Activated gamma-delta T cell treated with anti-CD3 and anti-CD28 coated beads, Interleukin-2, amount 50 U/mL, for 16 hours (primary cell): ENCODE measurements at places on chromosomes 1 and 21.

DNA sequence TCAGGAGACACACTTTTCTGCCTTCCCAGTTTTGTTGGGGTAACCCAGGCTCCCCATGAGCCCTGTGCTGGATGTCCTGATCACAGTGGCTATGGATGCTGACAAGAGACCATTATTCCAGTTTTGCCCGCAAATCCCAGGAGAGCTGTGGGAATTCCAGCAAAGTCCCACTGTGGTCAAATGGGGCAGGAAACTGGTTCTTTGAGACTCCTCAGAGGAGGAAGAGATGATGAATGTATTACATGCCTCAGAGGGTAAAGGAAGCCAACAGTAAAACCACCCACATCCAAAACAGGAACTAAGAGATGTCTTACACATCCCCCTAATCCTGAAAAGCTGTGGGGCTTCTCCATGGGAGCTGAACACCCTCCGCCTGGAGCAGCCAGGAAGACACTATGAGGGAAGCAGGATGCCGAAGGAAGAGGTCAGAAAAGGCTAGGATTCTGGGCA, 12.8 kb upstream of the MPZL1 start:
- no peak for DNase-seq

- no peak for DNase-seq
These were observed 13.0 kb upstream of the EPHX4 start for GRCh38 chr1:92016720-92017316.

DNA sequence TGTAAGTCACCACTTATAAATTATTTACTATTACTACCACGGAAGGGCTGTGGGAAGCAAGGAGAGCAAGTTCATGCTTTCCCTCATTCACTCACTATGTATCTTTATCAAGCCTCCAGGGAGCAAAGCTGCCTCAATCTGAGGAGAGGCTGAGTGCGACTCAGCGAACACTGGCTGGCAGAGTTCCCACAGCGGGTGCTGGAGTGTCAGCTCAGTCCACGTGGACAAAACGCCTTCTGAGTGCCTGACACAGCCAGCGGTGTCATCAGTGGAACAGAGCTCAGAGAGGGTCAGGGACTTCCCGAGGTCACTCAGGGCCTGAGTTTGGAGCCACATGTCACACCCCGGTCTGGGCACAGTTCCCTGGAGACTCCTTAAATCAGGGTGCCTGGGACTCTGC, 16.9 kb downstream of the MATN1 start:
- no peak for DNase-seq

GRCh38 chr1:212007886-212008285, 27.5 kb downstream of the INTS7 start:
- no peak for DNase-seq

DNA sequence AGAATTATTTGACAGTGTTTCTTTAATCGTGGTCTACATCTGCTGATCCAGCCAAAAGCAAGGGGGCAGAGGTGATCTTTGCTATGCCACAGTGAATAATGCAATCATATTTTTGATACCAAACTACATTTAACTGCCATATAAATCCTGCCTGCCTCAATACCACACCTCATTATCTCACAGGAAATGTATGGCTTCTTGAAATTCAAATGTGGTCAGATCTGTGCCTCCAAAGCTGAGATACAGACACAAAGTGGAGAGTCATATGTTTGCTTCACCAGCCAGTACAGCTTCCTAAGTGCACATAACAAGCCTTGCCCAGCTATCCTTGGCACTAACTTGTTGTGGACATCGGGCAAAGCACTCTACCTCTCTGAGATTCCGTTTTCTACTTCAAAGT, 250.0 kb upstream of the NFIA start:
- no peak for DNase-seq

DNA sequence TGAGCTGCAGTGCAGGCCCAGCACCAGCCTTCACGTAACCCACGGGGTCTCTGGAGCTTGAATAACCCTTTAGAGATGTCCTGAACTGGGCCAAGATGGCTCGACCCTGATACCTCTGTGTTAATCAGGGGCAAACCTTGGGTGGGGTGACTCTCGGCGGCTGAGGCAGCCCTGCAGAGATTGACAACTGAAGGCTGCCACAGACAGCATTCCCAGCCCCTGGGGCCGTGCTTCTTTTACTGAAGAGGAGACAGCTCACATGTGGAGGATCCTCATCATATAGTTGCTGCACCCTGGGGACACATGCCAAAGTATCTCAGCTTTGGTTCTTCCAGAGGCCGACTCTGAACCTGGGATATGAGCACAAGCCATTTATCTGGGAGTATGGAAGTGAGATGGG, 57.3 kb upstream of the PTGFRN start:
- no peak for DNase-seq

DNA sequence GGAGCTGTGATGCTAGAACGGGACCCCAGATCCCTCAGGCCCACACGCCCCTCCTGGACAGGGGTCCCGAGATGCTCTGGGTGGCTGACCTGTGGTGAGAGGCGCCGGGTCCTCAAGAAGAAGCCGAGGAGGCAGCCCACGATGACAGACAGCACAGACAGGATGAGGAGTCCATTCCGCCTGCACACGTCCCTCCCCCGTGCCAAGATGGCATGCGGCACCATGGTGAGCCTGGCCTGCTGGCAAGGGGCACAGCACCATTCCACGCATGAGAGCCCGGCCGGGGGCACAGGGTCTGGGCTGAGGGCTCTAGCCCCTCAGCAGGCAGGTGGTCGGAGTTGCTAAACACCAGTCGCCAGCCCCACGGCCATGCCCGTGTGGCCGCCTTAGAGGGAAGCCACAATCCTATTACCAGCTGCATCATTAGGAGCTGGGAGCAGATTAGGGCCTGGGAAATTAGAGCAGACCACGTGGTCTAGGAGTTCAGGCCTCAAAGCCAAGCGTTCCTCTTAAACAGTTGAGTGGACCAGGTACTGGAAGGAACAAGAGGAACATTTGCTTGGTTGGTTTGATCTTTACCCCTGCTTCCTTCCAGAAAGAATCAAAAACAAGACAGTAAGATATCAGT, at the start of gene SLC1A7:
TSS of gene SLC1A7 (minus strand) at position 413 of the 628 bp plus-strand sequence. CDS start at position 224, 189 bp downstream.
- DNase-seq: no peak

- no peak for DNase-seq
These were observed 205.5 kb downstream of the PTBP2 start for GRCh38 chr1:96927125-96927524.

DNA sequence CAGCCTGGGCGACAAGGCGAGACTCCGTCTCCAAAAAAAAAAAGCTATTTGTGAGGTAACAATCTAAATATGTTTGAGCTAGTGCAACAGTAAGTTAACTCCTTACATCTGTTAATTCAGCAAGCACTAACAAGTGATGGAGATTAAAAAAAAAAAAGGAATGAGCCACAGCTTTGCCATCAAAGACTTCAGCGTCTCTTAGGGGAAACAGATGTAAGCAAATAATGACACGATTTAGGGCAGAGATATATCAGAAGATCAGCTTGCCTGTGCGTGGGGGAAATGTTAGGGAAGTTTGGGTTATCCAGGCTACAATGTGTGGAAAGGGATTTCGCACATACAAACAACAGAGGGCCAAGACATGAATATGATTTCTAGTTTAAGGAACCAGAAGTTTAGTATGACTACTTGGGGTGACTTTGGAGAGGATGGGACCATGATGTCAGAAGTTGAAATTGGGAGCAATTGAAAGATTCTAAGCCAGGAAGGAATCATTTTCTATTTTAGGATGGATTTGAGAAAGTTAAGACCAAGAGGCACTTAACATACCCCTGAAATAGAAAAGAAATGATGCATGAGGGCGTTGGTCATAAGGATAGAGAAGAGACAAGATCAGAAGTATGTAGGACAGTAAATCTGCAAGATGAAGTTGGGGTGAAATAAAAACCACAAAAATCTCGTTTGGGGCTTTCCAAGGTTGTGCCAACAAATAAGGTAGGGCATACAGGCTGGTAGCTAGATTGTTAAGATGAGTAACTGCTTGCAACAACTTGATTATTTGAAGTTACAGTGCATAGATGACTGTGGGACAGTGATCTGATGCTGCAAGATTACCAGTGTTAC, 2.4 kb upstream of the BRWD1 start:
- no peak for DNase-seq

- no peak for DNase-seq
These were observed 19.1 kb downstream of the TMEM51 start for GRCh38 chr1:15172405-15173259.

DNA sequence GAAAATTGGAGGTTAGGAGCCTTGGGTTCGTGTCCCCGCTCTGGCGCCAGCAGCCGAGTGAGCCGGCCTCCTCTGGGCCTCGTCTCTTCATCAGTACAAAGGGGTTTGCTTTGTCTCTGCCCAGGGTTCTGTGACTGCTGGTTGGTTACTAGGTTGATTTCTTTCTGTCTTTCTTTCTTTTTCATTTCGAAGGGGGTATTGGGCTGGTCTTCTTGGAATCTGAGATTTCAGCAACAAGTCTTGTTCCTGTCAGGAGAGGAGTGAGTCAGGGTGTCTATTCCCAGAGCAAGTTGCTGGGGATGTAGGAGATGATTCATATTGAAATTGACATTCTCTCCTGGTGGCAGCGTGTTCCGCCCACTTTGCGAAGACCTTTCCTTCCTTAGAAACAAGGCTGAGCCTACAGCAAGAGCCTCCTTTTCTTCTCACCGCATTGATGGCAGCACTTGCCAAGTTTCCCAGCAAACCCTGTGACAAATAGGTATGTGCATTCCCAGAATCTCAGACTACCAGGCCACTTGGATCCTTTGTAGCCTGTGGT, 79.2 kb downstream of the MAN1C1 start:
- no peak for DNase-seq

DNA sequence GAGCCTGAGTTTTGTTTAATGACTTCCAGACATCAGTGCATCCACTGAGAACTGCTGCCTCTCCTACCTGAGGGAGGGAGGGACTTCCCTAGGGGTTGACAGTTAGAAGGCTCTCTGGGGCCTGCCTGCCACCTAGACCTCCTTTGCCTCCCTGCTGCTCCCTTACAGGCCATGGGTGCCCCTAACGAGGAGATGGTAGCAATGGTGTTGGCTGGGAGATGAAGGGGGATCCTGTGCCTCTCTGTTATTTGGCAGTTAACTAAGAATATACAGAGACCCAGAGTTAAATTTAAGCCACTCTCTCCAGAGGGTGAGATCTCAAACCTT, 66.1 kb downstream of the UBE2U start:
- DNase-seq: no peak

- DNase-seq: no peak
These were observed 2.4 kb downstream of the KRTAP10-2 start for GRCh38 chr21:44548922-44549321.

- no peak for DNase-seq
These were observed 11.0 kb downstream of the IBA57 start for GRCh38 chr1:228176461-228177182.

DNA sequence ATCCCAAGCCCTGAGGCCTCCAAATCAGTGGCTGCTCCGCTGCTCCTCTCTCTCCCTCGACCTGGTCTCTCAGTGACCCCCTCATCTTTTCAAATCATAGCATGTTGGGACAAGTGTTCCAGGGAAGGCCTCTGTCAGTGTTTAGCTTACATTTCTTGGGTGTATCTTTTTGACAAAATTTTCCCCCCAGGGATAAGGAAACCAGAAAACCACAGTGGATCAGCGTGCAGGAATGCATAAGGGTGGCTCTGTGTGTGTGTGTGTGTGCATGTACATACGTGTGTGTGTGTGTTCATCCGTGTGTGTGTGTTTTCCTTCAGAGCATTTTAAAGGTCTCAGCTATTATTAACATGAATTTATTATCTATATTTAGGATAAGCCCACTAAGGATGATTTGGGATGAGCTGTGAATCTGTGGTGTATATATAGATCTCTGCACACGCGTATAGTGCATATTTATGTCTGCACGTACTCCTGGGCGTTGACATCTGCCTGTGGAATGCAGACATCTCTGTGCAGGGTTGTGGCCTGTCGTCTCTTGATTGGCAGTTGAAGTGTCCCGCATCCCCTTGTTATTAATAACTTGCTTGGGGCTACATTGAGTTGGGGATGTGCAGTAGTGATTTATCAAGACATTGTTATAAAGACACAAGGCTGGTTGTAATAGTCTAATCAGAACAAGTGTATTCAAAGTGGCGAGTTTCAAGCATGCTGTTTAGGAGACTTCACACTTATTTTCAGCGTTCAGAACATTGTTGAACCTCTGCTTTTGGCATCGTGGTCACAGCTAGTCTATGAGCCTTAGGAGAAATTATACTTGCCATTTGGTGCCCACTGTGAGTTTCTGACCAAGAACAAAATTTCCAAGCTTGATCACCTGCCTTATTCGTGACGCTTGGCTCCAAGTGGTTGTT, 55.6 kb downstream of the GALNT2 start:
- no peak for DNase-seq

GRCh38 chr1:239765163-239765562, 326.5 kb upstream of the FMN2 start:
- no peak for DNase-seq

DNA sequence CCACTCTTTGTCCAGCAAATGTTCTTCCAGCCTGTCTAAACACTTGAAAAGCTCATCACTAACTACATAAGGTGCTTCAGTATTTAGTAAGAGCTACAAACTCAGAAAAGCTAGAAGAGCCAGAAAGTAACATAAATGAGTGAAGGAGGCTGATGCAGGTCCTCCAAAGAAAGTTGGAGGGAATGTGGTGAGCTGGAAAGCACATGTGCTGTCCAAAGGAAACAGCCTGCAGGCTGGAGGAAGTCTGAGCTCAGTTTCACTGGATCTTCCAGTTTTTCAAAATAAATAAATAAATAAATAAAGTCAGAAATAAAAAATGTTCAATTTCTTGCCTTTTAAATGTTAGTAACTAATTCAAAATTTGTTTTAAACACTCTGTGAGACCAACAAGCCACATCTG, 25.5 kb downstream of the ZC3H11B start:
- DNase-seq: no peak

DNA sequence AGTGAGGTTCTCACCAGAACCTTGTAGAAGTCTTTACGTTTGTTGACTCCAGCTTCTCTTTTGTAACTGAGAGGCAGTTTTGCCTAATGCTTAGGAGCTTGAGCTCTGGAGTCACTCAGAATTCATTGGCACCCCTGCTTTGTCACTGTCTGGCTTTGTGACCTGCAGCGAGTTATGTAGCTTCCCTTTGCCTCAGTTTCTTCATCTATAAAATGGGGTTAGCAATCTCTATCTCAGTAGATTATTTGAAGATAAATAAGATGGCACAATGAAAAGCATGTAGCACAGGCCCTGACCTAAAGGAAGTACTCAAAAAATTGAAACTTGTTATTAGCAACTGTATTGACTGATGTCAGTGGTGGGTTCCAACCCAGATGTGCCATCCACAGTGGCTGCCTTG, 8.1 kb downstream of the DHDDS start:
- no peak for DNase-seq

- no peak for DNase-seq
These were observed 1.8 kb downstream of the RHOC start for GRCh38 chr1:112704934-112705627.

GRCh38 chr1:228181645-228182034, 16.0 kb downstream of the IBA57 start:
- no peak for DNase-seq

DNA sequence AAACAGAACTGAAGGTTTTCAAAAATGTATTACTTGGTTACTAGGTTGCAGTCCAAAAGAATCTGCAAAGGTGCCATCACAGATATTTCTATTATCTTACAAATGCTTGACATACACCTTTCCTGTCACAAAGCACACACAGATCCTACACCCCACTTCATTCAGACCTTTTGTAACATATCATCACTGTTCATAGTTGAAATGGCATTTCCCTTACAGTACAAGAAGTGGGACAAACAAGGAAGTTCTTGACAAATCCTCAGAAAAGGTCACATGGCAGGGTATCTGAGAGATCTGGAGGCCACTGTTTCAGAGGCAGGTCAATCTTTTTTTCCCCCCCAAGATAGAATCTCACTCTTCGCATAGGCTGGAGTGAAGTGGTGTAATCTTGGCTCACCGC, 21.3 kb downstream of the TOR1AIP2 start:
- no peak for DNase-seq

GRCh38 chr21:15063814-15064575, 805 bp downstream of the NRIP1 start:
- DNase-seq: no peak
